Left lung (tissue), 14 donors: ENCODE measurements at places on chromosomes 7 and 10. TPM values are rescaled to one million over a fixed set of nuclear protein-coding genes. Genes with fewer than 3 reads are reported as not detected.

DNA sequence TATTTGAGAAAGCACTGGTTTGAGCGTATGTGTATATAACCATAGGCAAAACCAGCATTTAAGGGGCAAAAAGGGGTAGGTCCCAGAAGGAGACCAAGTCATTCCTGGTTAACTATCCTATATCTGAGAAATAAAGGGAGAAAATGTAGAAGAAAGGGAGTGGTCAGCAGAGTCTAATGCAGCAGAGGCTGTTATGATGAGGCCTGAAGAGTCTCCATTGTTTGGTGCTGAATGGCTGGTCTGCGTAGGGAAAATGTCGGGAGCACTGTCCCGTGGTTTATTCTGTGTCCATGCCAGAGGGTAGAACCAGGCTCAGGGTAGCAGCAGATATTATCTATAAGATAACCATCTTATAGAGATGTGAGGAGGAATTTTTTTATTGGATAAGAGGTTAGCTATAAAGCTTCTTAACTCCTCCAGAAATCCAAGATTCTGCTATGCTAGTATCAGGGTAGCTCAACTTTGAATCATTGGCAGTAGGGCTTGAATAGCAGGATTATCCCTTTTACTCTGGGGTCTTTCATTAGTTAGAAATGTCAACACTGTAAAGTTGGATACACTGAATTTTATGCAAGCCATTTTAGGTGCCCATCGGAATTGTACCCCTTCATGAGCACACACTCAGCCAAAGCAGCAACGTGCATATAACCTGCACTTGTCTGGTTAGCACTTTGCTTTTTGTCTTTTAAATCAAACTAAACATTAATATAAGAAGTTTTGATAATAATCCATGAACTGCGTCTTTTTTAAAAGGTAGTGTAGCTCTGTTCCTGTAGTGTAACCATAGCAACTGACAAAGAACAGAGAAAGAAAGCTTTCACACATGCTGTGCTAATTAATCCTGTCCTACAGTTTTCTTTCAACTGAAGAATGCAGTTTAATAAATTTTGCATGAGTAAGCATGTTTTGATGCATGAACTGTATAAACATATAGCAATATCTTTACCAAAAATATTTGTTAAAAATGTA is 312.0 kb upstream of the FZD1 start:
- H3K36me3 ChIP-seq = no peaks in the 10 kb centered on the region
- no peaks in the 10 kb centered on the region for H3K27me3 ChIP-seq
- H3K4me1 ChIP-seq = no peaks in the 10 kb centered on the region

The ABCB1 gene
- 2.2 TPM for total RNA-seq

GRCh38 chr7:7521259-7521658 is 14.4 kb downstream of the COL28A1 start:
- no peaks in the 10 kb centered on the region for H3K4me1 ChIP-seq
- no peak for DNase-seq
- H3K36me3 ChIP-seq = no peaks in the 10 kb centered on the region
- no peak overlapping the region for H3K27ac ChIP-seq
- H3K4me3 ChIP-seq = no peak overlapping the region

- no peaks in the 10 kb centered on the region for H3K4me1 ChIP-seq
- H3K27me3 ChIP-seq = no peaks in the 10 kb centered on the region
- H3K36me3 ChIP-seq = no peaks in the 10 kb centered on the region
- DNase-seq = peak; percentile 22
Measured at GRCh38 chr7:157559596-157560257, 222.9 kb downstream of the DNAJB6 start.

DNA sequence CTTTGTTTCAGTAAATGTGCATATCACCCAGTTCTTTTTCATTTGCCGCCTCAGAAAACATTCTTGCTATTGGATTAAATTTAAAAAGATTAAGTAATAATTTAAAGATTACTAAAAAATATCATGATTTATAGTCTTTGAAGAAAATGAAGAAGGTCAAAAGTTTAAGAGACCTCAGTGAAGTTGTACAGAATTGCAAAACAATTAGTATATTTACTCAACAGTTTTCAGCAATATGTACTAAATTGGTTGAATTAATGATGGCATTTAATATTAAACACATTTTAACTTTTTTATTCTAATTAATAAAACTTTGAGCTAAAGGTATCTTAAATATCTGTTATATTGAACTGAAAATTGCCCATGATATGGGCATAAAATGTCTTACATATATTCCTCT is 49.9 kb upstream of the KLF6 start:
- DNase-seq = no peak
- H3K27ac ChIP-seq = no peak overlapping the region
- no peak overlapping the region for H3K4me3 ChIP-seq
- H3K27me3 ChIP-seq = no peaks in the 10 kb centered on the region
- H3K4me1 ChIP-seq = peaks cover 18% of the 10 kb centered on the region

DNA sequence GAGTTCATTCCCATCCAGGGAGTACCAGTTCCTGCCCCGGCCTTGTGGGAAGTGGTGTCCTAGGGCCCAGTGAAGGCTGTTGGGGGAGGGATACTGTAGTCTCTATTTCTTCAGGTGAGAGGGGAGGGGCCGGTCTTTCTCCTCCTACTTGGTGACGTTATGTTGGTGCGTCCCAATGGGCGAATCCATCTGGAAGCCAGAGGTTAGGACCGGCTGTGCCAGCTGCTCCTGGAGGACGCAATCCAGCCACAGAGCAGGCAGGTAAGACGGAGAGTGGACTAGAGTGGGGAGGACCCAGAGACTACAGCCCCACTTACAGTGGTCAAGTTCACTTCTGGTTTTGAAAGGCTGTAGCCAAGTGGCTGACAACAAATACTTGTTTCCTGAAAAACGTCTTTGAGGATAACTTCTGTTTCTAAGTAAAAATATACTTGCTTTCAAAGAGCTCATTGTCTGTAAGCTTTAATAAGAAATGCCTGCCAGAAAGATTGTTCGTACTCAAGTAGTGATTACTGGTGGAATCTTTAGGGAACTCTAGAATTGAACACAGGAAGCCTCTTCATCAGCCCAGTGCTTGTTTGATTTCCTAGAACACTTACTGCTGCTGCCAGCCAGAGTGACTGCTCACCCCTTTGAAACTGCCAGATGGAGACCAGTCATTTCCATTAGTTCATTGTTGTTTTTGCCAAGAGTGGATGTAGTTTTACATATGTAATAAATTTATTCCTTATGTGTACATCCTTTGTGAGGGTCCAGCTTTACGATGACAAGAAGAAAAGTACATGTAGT is 25.4 kb downstream of the RBM33 start:
- H3K4me1 ChIP-seq = peaks cover 4% of the 10 kb centered on the region
- H3K4me3 ChIP-seq = no peak overlapping the region
- no peak for DNase-seq
- H3K36me3 ChIP-seq = peaks cover 10% of the 10 kb centered on the region
- H3K27ac ChIP-seq = peak overlapping the region; percentile 33

DNA sequence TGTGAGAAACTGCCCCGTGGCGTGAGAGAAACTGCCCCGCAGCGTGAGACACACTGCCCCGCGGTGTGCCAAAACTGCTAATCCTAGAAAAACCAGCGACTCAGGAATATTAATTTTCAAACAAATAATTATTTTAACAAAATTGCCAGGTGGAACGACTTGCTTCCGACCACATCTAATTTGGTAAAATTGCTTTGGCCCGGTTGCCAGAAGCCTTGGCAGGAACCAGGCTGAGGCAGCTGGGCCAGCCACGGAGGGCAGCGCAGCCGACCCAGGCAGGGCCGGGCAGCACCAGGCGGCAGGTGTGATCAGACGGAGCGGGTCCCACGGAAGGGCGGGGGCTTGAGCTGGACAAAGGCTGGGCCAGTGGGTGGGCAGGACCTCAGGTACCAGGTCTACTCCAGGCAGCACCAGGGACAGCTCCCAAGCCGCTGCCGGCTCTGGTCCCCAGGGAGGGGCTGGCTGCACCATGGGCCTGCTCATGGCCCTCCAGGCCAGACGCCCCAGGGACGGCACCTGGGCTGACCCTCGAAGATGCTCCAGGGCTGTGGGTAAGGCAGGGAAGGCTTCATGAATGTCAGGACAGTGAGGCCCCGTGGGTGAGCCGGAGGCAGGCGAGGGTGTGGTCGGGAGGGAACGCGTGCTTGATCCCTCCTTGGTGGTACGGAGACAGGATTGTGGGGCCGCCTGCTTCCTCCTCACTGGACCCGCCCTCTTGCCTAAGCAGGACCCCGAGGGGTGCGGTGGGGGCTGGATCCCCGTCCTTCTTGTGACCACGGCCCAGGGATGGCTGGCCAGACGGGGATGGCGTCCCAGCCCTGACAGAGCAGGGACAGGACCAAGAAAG is 7.7 kb upstream of the ADGRA1 start:
- no peak overlapping the region for H3K4me3 ChIP-seq
- no peaks in the 10 kb centered on the region for H3K36me3 ChIP-seq
- H3K4me1 ChIP-seq = no peaks in the 10 kb centered on the region
- H3K27me3 ChIP-seq = peaks cover 75% of the 10 kb centered on the region
- H3K27ac ChIP-seq = no peak overlapping the region

DNA sequence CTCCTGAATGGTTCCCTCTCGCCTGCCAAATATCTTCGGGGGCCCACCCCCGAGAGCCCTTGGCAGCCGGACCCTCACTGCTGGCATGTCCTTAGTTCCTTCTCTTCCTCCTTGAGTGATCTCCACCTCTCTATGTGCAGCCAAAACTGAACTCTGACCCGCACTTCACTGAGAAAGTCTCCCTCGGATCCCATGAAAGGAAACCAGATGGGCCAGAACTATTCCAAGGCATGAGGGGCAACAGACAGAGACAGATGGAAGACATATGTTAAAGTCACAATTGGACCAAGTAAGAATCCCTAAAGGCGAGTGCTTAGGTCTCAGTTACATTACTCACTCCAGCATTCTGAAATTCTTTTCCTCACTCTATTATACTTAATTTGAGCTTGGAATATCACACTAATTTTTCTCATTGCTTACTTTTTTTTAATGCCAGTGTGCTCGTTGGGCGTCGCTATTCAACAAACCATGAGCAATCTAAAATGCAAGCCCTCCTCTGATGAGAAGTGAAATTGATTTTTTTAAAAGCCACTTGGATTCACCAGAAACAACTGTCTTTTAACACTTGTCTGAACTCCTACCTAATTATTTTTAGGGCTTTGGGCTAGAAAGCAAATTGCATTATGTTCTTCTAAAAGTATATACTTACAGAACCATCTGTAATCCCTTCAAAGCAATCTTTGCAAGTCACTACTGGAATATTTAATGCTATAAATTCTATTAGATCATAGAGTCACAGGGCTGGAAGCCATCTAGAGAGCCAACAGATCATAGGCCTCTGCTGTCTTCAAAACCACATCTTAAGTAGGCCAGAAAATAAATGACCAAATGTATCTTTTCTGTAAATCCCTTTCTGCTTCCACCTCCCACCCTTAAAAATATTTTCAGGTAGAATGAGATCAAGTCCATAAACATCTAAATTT is 43.3 kb upstream of the EZH2 start:
- no peak overlapping the region for H3K27ac ChIP-seq
- no peaks in the 10 kb centered on the region for H3K27me3 ChIP-seq
- H3K36me3 ChIP-seq = no peaks in the 10 kb centered on the region
- H3K4me3 ChIP-seq = no peak overlapping the region

DNA sequence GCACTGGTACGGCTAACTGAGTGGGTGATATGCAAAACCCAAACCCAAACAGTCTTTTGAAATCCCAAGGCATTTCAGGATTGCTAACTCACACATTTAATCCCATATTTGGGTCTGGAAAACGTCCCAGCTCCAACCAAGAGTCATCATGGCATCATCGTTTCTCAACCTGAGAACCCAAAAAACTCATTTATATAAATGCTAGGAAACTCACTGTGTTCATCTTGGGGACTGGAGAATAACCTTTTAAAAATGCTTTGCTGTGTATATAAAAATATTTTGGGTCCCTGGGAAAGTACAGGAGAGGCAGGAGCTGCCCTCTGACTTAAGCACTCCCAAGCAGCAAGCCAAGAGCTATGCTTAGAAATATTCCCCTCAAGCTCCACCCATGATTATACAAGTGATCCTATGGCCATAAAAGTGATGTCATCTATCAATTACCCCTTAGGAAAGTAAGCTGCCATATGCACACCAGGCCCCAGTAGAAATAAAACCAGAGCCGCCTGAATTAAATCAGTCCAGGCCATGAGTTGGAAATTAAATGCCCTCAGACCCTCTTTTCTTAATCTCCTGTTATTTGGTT is 352.1 kb downstream of the FRMD4A start:
- H3K27me3 ChIP-seq = no peaks in the 10 kb centered on the region
- no peak overlapping the region for H3K27ac ChIP-seq

The SPAM1 gene
- not detected for total RNA-seq
